ENCODE measurements at places on chromosomes 4 and X. TPM values are rescaled to one million over a fixed set of nuclear protein-coding genes. Genes with fewer than 3 reads are reported as not detected.

DNA sequence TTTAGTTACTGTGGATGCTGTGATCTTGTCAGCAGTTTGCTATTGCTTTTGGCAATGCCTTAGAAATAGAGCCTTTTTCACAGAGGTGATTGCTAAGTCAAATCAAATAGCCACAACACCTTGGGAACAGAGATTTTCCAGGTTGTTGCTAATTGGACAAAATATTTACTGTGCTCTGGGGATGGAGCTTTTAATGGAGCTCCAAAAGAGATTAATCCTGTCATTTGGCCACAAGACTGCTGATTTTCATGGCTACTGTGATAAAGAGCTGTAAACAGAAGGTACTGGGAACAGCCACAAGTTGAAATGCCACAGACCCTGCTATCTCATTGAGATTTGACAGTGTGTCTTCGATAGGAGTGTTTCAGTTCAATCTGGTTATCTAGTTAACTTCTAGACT is 1715.2 kb upstream of the ADGRL3 start:
- no peak for DNase-seq

TEX13B gene
- polyA plus RNA-seq: not detected

GAGE10 gene
- not detected for polyA plus RNA-seq

DNA sequence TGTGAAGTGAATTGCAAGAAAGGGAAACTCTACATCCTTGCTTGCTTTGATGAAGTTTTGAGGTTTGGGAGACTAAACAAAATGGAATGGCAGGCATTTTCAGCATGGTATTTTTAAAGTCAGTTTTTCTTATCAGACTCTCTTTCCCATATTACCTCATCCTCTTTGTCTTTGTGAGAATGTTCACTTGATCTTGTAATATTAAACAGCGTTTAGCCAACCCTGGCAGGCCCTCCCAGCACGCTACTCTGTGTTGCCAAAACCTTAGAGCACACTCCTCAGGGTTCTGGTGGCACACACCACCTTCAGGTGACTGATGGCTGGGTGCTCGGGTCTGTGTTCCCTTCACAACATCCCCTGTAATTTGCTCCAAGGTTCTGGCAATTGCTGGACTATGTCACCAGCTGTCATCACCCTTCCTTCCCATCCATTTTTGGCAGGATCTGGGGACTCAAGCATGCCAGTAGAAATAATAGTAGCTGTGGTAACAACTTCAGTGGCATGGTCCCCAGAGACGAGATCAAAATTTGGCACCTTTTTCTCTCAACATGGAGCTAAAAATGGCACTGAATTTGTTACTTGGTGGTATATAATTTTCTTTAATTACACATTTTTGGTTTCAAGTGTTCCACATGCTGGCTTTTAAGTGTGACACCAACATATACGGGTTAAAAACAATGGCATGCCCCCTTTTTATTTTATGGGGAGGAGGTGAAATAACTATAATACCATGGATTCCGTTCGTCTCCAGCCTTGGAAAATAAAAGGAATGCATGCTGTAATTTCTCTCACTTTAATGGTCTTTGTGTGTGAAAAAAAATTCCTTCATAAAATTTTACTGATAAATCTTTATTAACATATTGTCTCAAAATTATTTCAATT is 273.1 kb downstream of the DCTD start:
- DNase-seq: no peak

DNA sequence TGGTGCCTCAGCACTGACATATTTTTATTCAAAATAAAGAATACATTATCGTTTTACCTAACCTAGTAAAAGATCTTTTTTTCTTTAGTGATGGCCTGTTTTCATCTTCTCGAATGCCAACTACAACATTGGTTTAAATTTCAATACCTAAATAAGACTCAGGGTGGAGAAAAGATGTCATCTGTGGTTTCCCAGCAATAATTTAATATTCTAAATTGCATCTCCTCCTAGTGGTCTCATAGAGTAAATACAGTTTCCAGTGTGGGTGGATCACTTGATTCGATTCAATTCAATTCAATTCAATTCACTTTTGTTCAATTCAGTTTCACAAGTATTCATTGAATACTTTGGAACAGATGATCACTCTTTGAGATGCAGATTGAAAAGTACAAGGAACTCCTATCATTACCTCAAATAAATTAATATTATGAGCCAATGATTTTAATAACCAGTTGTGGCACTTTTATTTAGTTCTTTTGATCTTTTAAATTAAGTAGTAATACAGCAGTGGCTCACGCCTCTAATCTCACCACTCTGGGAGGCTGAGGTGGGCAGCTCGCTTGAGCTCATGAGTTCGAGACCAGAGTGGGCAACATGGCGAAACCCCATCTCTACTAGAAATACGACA is 427.2 kb downstream of the FAT4 start:
- DNase-seq: no peak

DNA sequence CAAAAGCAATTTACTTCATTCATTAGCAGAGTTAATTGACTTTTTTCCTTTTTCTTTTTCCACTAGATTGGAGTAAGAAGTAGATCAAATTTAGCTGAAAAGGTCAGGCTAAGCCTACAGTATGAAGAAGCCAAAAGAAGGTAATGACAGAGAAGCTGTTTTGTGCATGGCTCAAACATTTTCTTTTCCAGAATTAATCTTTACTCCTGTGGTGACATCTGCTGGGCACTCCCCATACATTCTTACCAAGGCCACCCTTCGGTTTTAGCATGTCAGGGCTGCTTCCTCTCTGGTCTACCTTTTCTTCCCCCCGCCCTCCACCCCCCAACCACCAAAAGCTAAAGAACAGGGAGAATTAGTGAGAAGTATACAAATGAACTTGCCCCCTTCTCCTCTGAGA is 70.2 kb downstream of the CLDN22 start:
- no peak for DNase-seq

CENPVL1 gene
- not detected for polyA plus RNA-seq

DNA sequence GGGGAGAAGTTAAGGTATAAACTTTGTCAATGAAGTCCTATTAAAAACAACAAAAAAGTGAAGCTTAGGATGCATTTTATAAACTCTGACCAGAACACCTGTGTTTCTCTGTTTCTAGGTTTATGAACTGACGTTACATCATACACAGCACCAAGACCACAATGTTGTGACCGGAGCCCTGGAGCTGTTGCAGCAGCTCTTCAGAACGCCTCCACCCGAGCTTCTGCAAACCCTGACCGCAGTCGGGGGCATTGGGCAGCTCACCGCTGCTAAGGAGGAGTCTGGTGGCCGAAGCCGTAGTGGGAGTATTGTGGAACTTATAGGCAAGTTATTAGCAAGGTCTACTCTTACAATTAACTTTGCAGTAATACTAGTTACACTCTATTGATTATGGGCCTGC is 46.6 kb downstream of the HTT start:
- DNase-seq: no peak

- DNase-seq: no peak
Observed at GRCh38 chr4:159267869-159268285, 165.0 kb downstream of the RAPGEF2 start.

VCX3B gene
- polyA plus RNA-seq: not detected

PNCK gene
- 73.7 TPM for polyA plus RNA-seq

DNA sequence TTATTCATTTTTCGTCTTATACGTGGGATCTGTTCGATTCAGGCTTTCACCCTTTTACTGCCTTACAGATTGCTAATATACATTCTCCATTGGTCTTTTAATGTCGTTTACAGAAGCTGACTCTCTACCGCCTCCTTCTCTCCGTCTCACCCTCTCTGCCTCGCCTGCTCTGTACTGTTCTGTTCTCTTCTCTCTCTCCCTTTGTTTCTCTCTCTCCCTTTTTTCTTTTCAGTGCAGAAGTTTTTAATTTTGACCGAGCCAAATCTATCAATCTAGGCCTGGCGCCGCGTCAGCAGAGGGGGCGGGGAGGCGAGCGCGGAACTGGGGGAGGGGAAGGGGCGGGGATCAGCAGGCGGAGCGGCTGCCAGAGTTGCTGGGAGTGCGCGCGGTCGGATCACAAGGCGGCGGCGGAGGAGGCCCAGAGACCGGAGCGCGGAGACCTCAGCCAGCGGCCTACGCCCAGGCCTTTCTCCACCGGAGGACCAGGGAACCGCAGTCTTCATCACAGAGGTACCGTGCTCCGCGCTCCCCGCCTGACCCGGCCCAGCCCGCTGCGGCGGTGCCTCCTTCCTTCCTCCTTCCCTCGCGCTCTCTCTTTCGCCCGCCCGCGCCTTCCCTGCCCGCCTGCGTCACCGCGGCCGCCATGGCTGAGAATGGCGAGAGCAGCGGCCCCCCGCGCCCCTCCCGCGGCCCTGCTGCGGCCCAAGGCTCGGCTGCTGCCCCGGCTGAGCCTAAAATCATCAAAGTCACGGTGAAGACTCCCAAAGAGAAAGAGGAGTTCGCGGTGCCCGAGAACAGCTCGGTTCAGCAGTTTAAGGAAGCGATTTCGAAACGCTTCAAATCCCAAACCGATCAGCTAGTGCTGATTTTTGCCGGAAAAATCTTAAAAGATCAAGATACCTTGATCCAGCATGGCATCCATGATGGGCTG is at the start of gene UBQLN2:
Gene UBQLN2 (plus strand): TSS at position 397 of the 931 bp plus-strand sequence. CDS start 247 bp downstream, at position 644.
- peak; percentile 55 for DNase-seq
